Suppressor macrophage treated with lipopolysaccharide for 1 hour (primary cell): ENCODE measurements at places on chromosomes 6 and 20.
A peak's percentile ranks its signal among the peaks of the same experiment; 100 is the strongest.

DNA sequence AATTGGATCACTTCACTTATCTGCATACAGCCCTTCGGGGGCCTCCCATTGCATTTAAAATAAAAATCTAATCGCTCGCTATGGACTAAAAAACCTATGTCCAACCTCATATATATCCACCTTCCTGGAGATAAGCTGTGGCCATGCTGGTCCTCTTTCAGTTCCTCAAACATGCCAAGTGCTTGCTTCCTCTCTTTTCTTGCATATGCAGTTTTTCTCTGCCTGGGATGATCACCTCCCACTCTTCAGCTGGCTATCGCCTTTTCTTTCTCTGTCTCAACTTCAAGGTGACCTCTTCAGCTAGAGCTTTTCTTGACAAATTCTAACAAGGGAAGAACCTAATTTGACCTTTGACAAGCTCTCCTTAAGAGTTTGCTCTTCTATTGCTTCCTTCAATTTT lies 5.6 kb upstream of the TFB1M start:
- DNase-seq: peak; percentile 72

DNA sequence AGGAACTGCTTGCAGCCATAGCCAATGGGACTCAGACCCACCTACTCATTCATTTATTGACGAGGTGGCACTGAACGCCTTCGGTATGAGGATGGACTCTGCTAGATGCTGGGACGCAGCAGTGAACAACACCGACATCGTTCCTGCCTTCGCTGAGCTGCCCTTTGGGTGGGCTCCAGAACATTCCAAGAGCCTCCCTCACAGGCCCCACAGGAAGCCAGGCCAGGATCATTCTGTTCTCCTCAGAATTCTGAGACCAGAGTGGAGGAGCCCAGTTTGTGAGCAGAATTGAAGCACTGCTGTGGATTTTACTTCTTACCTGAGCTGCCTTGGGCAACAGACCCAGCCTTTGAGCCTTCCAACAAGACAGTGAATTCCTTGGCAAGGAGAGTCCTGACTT lies 82.1 kb downstream of the KCNB1 start:
- DNase-seq: no peak

DNA sequence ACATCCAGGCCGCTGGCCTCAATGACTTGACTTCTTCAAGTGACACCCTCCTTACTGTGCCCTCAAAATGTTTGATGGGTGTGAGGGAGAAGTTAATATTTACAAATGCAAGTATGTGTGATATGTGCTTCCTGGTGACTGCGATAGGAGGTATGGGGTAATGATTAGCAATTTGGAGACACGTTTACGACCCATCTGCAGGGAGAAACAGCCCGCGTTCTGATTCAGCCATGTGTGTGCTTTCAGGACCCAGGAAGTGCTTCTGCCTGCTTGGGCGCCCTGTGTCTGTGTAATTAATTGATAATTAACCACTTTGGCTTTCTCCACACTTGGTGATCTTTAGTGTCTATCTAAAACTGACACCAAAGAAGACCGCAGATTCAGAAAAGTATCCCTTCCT lies 25.0 kb downstream of the SIRPA start:
- DNase-seq: no peak

DNA sequence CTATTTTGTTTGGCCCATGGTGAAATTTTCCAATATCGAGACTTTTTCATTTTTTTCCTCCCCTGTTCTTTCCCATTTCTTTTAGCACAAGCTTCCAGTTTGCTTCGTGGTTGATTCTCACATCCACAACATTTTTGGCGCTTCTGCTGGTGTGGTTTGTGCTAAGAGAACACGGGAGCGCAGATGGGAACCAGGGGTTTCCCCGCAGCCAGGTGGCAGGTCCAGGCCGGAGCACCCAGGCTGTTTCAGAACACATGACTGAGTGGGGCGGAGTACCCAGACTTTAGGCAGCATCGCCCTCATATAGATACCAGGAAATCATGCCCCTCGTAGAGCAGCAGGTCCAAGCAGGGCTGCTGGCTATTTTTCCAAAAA lies 58.0 kb downstream of the SYTL3 start:
- no peak for DNase-seq

- DNase-seq: peak; percentile 55
These were observed 40.0 kb upstream of the TAF8 start for GRCh38 chr6:42010185-42010891.

DNA sequence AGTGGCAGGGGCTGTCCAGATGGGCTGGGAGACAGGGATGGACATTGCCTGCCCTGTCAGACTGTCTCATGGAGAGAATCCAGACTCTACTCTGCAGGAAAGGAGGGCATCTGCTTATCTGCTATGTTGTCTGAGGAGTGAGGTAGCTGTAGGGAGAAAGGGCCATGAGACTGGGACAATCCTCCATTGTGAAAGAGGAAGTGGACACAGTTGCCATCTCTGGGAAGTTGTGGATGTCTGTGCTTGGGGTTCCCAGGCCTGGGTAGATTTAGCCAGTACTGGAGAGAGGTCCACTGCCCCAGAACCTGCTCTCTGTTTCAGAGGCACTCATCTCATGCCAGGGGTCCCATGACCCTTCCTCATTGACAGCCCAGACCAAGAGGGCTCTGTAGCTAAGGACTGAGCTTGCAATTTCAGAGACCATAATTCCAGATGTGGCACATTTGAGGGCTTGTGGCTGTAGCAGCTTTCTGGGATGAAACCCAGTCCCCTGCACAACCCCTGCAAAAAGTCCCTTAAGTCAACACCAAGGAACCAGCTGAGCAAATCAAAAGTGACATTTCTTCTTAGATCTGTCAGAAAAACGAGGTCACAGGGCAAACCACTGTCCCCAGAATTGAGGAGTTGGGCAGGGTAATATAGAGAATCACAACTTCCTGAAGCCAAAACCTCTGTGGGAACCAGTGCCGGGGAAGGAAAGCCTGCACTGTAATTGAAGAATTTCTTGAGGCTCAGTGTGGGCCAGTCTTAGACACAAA lies 4.1 kb upstream of the SIRPG start:
- DNase-seq: peak; percentile 71

- no peak for DNase-seq
These were observed 305.7 kb downstream of the KIF16B start for GRCh38 chr20:16267526-16267925.

DNA sequence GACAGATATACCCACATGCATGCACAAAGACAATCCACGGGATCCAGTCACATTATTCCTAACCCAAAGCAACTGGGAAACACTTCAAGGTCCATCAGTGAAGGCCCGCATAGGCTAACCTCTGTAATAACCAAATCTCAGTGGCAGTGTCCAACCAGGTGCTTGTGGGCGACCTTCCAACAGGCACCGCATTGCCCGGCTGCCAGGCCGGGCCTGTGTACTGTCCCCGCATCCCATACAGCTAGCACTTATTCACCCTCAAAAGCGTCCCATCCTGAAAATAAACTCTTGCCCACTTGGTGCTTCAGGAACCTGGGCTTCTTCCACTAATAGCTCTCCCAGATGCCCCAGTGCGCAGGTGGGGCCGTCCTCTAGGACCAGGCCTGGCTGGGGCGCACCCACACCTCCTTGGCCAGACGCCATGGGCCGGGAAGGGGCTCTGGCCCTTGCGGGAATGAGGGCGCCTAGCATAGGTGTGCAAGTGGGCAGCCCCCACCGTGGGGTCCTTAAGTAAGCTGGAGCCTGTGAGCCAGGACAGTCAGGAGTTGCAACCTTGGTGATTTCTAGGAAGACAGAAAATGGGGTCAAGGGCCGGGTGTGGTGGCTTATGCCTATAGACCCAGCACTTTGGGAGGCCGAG lies 1.1 kb upstream of the ENTPD6 start:
- DNase-seq: no peak

- DNase-seq: no peak
These were observed 238.0 kb downstream of the COL12A1 start for GRCh38 chr6:74967821-74968220.

DNA sequence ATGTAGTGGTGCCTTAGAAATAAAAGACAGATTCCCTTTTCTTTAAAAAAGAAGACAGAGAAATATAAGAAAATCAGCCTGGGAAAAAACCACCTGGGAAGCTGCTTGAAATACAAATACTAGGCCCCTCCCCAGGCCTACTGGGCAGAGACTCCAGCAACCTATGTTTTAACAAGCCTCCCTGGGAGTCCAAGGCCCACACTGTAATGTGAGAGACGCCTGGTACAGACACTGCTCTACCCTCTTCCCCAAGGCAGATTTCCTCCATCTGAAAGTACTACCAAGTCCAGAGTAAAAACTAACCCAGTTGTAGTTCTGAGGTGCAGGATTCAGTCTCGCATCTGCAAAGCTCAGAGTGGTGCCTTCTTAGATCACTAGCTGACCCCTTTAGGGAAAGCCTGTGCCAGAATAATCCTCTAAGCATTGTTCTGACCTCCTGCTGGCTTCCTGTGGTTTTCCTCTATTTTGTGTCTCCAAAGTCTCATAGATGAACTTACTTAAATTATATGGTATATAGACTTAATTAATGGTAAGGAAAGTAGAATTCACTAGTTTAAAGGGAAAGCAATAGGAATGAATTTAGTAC lies 270.2 kb upstream of the SLC35B3 start:
- no peak for DNase-seq

- no peak for DNase-seq
These were observed 57.5 kb upstream of the SNRPB2 start for GRCh38 chr20:16672299-16672698.

- no peak for DNase-seq
These were observed 58.6 kb downstream of the RAMACL start for GRCh38 chr6:166527849-166528248.

DNA sequence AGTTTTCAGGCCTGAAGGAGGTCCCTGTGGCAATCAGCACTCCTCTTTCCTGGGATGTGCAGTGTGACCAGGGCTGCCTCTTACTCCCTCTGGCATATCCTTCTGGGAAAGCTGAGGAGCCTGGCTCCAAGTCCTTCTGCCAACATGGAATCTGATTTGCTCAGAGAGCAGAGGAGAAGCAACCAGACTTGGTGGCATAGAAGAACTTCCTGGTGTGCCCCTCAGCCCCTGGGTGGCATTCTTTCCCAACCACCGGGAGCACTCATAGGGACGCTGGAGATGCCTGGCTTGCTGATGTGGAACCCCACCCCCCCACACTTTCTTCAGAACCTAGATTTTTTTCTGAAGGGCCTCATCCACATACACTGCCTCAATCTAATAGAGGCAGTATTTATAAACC lies 107.6 kb upstream of the TRAF3IP2 start:
- no peak for DNase-seq

- DNase-seq: peak; percentile 70
These were observed 107.2 kb downstream of the ASXL1 start for GRCh38 chr20:32465092-32465900.

DNA sequence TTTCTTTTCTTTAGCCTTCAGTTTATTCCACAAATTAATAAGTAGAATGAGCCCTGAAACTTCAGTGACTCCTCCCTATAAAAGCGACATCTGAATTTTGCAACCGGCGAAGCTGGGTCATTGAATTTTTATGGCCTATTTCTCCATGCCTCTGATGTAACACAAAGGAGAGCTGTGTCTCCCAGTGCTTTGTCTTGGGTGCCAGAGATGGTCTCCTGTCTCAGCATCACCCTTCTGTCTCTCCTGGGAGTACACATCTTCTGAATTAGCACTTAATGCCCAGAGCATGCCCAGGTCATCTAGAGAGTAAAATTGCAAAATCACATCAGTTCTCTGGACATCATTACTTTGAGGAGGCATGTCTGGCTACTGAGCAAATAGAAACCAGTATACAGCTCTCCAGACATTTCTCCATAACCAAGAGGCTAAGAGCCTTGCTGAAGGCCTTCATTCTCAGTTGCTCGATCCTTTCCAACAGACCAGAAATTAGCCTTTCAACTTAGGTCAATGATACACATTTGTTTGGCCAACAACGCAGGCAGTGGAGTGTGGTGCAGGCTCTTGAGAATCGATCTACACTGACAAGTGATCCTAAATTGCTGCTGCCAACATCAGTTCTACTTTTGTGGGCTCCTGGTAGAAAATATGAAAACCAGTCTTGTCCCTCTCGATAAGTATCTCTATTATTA lies 176.0 kb upstream of the FOXQ1 start:
- no peak for DNase-seq

DNA sequence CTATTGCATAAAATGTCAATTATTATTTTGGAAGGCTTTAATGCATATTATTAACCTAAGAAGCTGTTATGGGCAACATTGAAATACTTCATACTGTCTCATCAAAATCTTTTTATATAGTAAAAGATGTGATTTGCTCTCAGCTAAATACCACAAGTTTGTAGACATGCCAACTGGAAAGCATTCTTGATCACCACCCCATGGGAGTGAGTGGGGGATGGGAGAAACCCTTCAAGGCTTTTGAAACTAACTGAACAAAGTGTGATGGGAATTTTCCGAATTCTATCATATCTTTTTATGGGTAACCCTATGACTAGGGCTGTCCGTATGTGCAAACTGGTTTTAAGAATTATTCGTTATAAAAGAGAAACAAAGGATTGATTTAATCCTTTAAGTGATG lies 377.3 kb upstream of the JAG1 start:
- DNase-seq: no peak

GRCh38 chr20:53934421-53935343 lies 135.7 kb downstream of the BCAS1 start:
- peak; percentile 77 for DNase-seq

DNA sequence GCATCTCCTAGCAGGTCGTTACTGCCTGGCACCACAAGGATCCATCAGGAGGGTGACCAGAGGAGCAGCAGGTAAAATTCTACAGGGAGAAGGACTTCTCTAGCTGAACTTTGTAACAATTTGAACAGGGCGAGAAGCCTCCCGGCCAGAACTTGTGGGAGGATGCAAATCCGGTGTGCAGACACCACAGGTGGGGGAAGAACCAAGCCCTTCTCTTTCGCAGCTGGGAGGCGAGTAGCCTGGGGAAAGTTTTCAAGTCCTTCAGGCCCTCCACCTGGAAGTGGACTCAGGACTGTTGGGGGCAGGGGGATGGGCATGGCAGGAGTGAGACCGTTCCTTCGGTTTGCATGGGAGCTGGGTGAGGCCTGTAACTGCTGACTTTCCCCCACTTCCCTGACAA lies 42.7 kb upstream of the FAM210B start:
- DNase-seq: no peak

- DNase-seq: peak; percentile 86
These were observed 22.6 kb downstream of the ETV7 start for GRCh38 chr6:36364669-36365479.

- DNase-seq: no peak
These were observed 72.1 kb downstream of the NFATC2 start for GRCh38 chr20:51470499-51470820.

GRCh38 chr6:107237992-107238660 lies 122.8 kb upstream of the BEND3 start:
- no peak for DNase-seq

DNA sequence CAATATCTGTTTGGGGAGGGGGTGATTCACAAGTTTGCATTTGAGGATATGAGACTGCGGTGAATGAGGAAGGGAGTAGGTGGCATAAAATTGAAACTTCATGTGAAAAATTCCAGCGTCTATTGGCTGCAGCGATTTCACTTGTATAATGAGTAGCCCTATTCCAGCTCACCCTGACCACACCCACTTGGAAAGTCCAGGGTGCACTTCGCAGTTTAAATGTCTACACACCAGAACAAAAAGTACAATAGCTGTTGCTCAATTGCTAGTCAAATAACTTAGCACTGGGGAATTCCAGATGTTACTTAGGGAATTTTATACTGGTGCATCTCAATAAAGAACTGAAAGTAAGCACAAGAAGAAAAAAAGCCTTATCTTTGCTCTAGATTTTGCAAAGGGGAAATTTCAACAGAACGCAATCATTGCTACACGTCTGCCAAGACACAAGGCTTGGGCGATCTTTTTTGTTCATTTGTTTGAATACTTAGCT lies 6.3 kb downstream of the TNFAIP3 start:
- DNase-seq: peak; percentile 93
